ENCODE measurements at places on chromosomes 6 and 20. TPM values are rescaled to one million over a fixed set of nuclear protein-coding genes. Genes with fewer than 3 reads are reported as not detected.

DNA sequence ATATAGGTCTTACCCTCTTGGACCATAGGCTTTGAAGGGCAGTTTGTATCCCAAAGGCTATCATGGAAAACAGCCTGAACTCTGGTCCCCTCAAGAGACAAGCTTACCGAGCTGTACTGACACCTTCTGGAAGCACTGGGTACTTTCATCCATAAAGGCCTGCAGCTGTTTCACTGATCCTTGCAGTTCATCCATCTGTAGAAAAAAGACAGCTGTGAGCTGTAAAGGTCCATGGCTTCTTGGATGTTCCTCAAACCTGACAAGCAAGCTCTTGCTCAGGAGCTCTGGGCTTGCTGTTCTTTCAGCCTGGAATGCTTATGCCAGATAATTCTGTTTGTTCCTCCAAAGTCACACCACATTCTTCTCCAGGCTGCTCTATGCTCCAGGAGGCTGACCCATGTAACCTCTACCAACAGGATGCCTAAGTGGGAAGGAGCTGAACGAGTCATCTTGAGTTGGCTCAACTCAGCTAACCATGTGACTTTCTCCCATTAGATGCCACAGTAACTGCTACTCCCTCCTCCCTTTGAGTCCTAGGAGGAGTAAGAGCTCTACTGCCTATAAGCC is 8.8 kb upstream of the NDRG3 start:
- no peak for DNase-seq

DNA sequence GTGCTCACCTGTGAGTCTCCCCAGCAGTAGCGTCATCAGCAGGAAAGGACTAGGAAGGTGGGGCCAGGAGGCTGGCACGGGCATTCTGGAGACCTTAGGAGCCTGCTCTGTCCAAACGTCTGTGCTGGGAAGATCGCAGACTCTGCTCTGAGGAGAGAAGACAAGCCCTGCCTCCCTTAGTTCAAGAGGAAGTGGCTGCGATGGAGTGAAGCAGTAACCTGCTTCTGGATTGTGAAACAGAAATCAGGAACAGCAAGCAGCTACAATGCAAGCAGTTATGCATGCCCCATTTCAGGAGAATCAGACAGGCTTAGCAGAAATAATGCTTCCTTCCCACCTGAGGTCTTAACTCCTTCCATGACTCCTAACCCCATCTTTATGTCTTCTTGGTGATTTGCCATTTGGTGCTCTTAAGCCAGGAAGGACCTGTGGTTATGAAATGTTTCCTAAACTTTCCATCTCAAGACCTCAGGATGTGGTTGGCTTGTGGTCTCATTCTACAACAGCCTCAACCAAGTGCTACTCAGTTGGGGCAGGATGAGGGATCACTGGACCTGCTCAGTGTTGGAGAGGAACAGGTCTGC is at the start of gene SIRPB1:
SIRPB1 (minus strand) TSS at position 149 of the 584 bp plus-strand sequence; CDS start at position 84, 65 bp downstream.
- DNase-seq: no peak

- DNase-seq: no peak
Measured at GRCh38 chr6:100347901-100348550, 116.7 kb downstream of the SIM1 start.

DNA sequence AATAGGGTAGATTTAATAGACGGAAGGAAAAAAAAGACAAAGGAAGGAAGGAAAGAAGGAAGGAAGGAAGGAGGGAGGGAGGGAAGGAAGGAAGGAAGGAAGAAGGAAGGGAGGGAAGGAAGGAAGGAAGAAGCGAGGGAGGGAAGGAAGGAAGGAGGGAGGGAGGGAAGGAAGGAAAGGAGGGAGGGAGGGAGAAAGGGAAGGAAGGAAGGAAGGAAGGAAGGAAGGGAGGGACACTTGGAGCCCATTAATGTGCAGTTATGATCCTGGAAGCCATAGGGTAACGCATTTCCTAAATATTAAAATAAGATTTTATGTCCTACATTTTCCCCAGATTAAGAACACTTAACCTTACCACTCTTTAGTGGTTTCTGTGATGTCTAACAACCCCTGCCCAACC is 465.7 kb downstream of the ADGRB3 start:
- DNase-seq: no peak

- DNase-seq: no peak
Measured at GRCh38 chr20:1389703-1390580, 2.9 kb downstream of the FKBP1A start.

DNA sequence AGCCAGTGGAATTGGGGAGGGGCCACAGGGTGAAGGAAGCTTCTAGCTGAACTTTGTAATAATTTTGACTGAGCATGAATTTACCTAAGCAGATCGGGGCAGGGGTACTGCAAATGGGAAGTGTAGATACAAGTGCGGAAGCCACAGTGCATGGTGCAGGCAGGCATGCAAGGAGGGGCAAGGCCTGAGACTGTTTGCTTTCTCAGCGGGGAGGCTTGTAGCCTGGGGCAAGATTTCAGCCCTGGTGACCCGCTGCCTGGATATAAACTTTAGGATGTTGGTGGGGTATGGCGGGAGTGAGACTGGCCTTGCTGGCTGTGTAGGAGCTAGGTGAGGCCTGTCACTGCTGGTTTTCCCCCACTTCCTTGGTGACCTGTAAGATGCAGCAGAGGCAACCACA is 266.4 kb upstream of the PREP start:
- no peak for DNase-seq

DNA sequence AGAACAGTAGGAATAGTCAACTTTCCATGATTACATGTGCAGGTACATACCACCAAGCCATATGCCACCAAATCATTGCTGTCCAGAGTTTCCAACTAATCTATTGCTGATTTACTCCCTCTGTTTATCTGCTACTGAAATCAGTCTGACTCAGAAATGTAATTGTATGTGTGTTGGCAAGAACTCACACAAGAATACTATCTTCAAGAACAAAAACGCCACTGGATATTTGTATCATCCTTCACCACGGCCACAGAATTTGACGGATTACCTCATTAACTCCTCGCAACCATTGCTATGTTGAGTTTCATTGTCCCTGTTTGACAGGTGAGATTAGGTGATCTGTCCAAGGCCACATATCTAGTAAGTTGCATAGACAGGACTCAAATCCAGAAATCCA is 159.2 kb downstream of the GMPR start:
- no peak for DNase-seq

Gene RING1
- 31.6 TPM for total RNA-seq

Gene NUP43
- total RNA-seq: 26.8 TPM

Data from psoas muscle (tissue), 8 donors.